Endothelial cell (in vitro differentiated cells): ENCODE measurements at places on chromosomes 16 and 17.

- no peak for DNase-seq
These were observed 24.2 kb downstream of the ORC6 start for GRCh38 chr16:46713634-46714033.

DNA sequence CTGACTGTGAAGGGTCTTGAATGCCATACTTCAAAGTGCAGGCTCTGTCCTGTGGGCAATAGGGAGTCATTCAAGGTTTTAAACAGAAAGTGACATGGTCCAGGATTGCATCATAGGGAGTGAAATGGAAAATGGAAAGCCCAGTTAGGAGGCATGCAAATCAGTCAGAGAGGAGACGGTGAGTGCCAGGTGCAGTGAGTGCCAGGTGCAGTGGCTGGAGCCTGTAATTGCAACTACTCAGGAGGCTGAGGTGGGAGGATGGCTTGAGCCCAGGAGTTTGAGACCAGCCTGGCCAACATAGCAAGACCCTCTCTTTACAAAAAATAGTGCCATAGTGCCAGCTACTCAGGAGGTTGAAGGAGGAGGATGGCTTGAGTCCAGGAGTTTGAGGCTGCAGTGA is 35.2 kb upstream of the SIAH1 start:
- no peak for DNase-seq

- no peak for DNase-seq
These were observed 70.9 kb upstream of the GSE1 start for GRCh38 chr16:85541980-85542900.

DNA sequence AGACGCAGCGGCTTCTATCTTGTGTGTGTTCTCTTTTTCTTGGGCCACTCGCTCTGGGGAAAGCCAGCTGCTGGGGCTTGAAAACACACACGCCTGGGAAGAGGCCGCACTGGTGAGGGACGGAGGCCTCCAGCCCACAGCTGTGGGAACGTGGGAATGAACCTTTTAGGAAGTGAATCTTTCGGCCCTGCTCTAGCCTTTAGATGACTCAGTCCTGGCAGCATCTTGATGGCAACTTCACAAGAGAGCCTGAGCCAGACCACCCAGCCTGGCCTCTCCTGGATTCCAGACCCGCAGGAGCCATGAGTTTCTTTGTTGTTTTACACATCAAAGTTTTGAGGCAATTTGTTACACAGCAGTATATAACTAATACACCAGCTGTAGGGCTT is 2.2 kb upstream of the PDPK1 start:
- no peak for DNase-seq

DNA sequence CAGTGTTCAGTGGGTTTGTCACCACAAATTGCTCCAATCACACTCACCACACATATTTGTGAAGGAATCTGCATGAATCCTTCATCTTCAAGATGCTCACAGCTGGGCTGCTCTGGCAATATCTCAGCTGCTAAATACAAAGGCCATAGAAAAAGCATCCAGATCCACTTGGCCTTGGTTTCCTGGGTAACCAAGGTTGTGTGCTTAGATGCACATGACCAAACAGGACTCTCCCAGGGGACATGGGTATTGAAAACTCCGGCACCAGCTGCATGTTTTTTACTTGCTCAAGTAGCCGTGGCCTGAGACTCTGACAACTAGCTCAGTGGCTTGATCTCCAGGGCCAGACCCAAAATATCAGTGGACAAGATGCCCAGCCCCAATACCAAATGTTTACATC is 131.3 kb downstream of the CBLN1 start:
- no peak for DNase-seq

DNA sequence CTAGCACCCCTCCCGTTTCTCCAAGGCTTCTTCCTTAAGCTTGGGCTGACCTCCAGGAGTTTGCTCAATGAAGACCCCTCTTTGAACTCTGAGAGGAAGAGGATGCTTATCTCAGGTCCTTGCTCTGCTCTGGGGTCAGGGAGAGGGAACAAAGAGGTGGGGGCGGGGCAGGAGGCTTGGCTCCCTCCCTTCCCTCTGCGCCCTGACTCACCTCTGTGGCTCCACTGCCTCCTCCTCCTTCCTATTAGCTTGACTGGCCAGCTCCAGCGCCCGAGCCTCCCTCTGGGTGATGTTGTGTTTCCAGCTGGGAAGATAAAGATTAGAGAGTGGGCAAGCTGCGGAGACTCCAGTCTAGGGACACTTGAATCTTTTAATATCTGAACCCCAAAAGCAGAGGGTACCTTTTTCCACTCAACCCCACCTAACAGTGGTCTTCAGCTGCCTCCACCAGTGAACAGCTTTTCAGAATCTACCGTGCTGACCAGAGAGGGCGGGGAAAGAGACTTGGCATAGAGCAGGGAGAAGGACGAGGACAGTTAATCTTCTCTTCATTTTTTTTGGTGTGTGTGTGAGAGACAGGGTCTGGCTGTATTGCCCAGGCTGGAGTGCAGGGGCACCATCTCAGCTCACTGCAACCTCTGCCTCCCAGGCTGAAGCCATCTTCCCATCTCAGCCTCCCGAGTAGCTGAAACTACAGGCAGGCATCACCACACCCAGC is 6.7 kb downstream of the GIP start:
- no peak for DNase-seq

- no peak for DNase-seq
These were observed 26.6 kb downstream of the PIEZO1 start for GRCh38 chr16:88758227-88758943.

DNA sequence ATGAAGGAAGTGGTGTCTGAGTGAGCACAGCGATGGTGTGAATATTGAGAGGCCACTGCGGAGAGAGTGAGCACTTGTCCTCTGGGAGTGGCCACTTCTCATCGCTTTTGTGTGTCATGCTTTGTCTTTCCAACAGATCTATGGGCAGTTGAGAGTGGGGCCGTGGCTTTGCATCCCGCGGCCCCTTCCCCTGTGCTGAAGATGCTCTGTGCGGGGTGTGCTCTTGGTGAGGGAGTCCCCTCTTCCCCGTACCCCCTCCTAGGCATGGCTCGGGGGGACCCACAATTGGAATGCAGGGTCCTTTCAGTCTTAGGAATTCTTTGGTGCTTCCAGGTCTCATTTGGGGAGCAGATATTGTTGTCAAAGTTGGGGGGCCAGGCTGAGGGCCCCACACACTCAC is 197.3 kb upstream of the WSCD1 start:
- DNase-seq = no peak

- no peak for DNase-seq
These were observed 21.9 kb upstream of the LRRC75A start for GRCh38 chr17:16513873-16514272.

GRCh38 chr16:86377251-86378022 is 132.9 kb upstream of the FOXF1 start:
- DNase-seq = no peak

DNA sequence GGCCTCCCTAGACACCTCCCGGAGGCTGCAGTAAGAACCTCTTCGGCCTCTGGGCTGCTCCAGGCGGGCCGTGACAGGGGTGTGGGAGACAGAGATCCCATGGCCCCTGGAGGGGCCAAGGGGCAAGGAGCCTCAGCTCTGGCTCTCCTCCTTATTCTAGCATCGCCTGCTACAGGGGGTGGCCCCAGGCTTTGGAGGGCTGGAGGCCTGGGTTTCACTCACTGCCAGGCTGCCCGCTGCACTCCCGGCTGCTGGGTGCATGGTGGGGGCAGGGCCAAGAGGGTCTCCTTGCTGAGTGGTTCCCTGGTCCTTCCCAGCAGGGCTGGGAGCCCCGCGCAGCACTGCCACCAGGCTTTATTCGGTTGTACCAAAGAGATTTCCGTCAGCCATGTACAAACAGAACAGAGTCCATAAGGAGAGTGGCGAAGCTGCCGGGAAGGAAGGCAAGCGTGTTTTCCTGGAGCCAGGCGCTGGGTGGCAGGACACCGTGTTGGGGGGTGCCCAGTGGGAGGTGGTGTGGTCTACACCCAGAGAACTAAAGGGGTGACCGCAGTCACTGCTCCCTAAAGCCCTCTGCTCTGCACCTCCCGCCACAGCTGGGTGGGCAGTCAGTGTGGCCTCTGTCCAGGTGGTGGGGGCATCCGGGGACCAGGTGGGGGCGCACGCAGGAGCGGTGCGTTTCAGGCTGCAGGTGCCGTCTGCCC is 2.0 kb downstream of the NPB start:
- DNase-seq = no peak

GRCh38 chr17:207775-208174 is 26.3 kb upstream of the DOC2B start:
- no peak for DNase-seq

GRCh38 chr16:79740252-79740651 is 139.7 kb upstream of the MAF start:
- DNase-seq = no peak

- no peak for DNase-seq
These were observed 1.4 kb downstream of the WWP2 start for GRCh38 chr16:69763599-69763942.

GRCh38 chr17:79602621-79603020 is 8.2 kb downstream of the RBFOX3 start:
- no peak for DNase-seq

- no peak for DNase-seq
These were observed 325.4 kb downstream of the ZFHX3 start for GRCh38 chr16:72722552-72722951.

DNA sequence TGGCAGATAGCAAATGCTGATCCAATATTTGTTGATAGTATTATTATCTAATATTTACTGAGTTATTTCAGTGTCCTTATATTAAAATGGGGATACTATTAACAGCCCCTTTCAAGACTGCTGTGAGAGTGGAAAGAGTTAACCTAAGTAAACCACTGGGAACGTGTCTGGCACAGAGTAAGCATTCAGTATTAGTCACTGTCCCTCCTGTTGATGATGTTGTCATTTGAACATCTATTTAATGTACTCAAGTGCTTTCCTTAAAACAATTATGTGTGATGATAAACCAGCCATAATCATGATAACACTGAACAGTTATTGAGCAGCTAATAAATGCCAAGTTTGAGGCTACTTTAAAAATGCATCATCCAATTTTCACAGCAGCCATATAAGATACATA is 135.7 kb upstream of the XYLT1 start:
- DNase-seq = no peak

- DNase-seq = no peak
These were observed 32.8 kb downstream of the AKAP1 start for GRCh38 chr17:57117798-57118197.

DNA sequence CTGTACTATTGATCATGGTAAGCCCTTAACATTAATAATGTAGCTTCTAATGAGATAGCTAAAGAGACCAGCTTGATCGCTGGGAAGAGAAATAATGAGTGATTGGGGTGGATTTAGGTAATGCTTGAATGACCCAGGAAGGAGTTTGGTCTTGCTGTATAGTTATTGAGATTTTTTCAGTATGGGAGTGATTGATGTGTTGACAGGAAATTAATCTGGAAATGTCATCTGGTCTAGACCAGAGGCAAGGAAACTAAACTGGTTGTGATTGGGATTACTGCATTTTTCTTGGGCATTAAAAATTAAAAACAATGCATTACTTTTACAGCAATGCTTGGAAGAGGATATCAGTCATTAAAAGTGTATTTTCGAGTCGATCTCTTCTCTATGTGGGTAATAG is 11.8 kb downstream of the TEFM start:
- no peak for DNase-seq

DNA sequence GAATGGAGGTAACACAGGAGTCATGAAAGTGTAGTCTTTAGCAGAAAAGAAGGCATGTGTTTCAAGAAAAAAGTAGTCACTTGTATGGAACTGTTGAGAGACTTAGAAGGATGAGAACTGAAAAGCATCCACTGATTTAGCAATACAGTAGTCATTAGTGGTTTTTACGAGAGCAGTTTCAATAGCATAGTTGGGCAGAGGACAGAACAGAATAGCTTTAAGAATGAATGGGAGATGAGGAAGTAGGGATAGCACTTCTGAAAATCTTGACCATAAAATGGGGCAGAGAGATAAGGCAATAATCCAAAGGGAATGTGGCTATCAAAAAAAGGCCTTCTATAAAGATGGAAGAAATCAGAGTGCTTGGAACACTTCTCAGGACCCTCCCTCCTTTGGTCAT is 64.8 kb upstream of the C17orf78 start:
- DNase-seq = no peak

DNA sequence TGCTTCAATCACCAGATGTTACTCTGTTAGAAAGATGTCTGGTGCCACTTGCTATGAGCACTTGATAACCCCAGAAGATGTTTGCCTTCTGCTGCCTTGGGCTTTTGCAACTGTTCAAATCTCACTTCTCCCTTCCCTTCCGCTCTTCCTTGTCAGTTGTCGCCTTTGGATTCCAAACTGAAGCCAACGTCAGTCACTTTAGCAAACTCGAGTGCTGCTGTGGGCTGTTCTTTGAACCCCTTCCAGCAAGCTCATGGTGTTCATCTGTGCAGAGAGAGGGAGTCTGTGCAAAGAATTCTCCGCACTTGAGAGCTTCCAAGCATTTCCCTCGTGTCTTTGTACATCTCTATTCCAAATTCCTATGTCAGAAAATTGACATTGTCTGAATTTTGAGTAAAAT is 879.4 kb downstream of the CDH11 start:
- DNase-seq = no peak

DNA sequence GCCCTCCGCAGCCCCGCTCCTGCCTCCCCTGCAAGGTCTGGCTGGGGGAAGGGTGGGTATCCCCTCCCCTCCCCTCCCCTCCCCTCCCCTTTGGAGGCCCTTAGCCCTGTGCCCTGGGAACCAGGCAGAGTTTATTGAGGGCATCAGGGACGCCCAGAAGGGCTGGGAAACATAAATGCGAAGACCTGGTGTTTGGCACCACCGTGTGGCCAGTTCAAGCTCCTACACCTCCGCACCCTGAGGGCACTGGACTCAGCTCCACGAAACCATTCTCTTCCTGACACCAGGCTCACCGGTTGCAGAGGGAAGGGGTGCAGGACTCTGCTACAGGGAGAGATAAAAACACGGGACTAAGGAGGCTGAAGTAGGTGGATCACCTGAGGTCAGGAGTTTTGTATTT is 1.0 kb upstream of the AIPL1 start:
- peak; percentile 70 for DNase-seq

DNA sequence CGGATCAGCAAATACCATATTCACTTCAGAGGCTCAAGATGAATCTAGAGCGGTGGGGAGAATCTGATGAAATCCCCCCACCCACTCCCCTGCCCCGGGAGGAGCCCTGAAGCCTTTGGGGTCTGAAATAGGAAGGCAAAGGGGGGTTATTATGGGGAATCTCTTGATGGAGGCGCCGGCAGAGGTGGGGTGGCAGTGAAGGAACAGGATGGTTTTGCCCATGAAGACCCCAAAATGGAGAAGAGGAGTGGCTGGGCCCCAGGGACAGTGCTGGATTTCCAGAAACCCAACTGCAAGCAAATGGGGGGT is 637 bp downstream of the WNT3 start:
- DNase-seq = no peak

DNA sequence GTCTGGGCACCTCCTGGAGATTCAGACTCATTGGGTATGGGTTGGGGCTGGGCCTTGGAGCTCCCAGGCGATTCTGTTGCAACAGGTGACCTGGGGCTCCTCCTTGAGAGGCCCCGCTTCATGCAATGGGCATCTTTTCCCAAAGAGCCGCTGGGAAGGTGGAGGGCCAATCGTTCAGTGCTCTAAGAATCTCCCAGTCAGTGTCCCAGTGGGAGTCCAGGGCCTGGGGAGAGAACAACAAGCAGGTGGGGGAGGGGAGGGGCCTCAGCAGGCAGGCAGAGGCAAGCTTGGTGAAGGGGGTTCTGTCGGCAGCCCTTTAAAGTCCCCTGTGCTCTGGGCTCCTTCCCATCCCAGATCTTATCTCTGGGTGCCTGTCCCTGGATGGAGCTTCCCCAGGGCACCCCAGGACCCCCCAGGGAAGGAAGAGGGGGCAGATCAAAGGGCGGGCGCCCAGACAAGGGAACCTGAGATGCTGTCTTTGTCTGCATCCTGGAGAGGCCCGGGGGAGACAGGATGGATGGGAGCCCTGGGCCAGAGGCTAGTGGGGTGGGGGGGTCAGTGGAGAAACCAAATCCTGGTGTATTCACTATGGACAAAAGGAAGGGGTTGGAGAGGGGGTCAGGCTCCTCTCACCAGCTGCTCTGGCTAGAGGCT is 30.5 kb upstream of the NXPH3 start:
- no peak for DNase-seq
